Coronary artery (tissue), 2 donors: ENCODE measurements at places on chromosomes 11 and 22.

- DNase-seq: no peak
Measured at GRCh38 chr11:119723243-119723951, 5.6 kb downstream of the NECTIN1 start.

DNA sequence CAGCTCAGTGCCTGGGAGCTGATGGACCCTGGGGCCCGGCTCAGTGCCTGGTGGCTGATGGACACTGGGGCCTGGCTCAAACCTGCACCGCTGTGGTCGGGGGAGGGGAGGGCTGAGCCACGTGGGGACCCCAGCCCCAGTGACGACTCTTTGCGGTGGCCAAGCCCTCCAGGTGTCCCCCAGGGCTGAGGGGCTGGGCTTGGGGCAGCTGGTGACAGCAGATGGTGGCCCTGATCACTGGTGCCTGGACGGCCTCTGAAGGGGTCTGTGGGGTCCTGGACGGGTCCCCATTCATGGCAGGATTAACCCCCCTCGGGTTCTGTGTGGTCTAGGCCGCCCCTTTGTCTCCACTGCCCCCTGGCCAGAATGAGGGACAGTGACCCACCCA, 3.4 kb upstream of the MUC5B start:
- DNase-seq: no peak

DNA sequence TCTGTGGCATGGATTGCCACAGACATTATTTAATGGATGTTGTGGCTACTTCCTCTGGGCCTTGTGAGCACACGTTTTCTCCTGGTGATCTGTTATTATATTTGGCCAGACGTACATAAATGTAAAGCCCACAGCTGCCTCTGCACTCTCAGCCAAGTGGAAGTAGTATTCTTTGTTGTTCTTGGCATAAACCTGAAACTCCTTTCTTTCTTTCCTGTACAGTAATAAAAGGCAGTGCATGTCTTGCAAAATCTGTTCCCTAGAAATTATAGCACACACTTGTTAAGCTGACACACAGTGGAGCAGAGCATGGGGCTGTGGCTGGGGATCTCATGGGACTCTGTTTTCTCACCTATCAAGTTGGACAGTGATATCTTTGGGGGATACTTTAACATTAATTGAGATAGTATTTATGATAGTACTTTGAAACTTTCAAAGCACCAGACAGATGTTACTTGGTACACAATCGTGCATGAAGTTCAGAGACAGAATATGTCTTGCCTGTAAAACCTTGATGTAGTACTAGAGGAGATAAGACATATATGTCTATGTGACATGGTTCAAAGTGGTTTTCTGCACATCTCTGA, 20.9 kb downstream of the PANX1 start:
- no peak for DNase-seq

- no peak for DNase-seq
Measured at GRCh38 chr11:99066618-99067317, 46.0 kb downstream of the CNTN5 start.

GRCh38 chr22:37154925-37155712, 5.4 kb upstream of the IL2RB start:
- no peak for DNase-seq

DNA sequence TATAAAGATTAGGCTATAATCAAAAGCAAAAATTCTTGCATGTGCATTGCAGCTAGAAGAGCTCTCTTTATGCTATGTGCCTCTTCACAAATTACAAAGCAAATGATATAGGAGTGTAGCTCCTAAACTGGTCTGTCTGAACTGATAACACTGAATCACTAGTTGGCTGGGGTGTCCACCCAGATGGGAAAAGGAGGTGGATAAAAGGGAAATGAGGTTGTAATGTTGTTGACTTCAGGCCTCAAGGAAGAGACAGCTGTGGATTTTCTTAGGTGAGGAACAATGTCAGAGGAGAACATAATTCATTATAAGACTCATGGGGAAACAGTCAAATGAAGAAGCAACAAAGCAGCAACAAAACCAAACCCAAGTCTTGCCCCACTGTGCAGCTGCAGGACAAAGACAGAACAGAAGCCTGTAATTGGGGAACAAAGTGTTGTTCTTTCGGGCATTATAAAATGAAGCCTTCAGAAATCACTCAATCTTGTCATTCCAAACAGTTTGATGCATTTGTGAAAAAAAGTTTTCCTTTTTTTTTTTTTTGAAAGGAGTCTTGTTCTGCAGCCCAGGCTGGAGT, 130.1 kb upstream of the DDI1 start:
- DNase-seq: no peak

DNA sequence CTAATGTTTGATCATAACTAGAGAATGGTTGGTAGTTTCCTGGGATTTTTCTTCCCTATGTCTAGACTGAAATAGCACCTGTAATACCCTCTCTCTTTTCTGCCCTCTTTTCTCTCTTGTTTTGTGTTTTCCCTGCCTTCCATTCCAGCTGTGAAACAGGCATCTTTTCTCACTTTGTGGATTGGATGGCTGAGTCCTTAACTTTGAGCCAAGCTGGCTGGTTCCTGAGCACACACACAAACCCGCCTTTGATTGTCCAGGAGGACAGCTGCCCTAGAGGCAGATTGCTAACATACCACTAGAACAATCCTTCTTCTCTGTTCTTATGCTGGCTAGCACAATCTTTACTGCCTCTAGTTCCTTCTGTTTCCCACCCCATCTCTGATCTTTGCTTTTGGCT, 17.7 kb downstream of the CTNND1 start:
- DNase-seq: no peak
